Glutamatergic neuron (in vitro differentiated cells): ENCODE measurements at places on chromosomes 1 and 21.

GRCh38 chr1:78009276-78009675 lies 4.5 kb downstream of the DNAJB4 start:
- no peak for DNase-seq

- no peak for DNase-seq
Measured at GRCh38 chr21:42127164-42128150, 56.3 kb downstream of the UMODL1 start.

DNA sequence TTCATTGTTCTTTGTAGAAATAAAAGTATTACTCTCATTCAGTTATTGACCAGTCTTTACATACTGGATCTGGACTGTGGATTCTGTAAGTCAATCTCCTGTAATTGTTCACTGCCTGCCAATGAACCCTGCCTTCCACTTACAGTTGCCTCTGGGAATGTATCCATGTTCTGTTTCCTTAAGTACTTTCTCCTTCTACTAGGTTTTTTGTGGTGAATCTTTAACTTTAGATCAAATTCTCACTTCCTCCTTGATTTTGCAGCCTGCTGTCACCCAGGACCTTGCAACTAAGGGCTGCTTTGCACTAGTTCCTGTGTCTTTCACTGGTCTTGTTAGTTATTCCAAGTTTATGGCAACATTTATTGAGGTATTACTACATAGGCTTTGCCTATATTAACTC lies 28.2 kb upstream of the ANKRD13C start:
- no peak for DNase-seq

- DNase-seq = no peak
Measured at GRCh38 chr1:115596080-115596780, 45.5 kb upstream of the VANGL1 start.

GRCh38 chr1:179016706-179017382 lies 8.8 kb upstream of the FAM20B start:
- DNase-seq = no peak

DNA sequence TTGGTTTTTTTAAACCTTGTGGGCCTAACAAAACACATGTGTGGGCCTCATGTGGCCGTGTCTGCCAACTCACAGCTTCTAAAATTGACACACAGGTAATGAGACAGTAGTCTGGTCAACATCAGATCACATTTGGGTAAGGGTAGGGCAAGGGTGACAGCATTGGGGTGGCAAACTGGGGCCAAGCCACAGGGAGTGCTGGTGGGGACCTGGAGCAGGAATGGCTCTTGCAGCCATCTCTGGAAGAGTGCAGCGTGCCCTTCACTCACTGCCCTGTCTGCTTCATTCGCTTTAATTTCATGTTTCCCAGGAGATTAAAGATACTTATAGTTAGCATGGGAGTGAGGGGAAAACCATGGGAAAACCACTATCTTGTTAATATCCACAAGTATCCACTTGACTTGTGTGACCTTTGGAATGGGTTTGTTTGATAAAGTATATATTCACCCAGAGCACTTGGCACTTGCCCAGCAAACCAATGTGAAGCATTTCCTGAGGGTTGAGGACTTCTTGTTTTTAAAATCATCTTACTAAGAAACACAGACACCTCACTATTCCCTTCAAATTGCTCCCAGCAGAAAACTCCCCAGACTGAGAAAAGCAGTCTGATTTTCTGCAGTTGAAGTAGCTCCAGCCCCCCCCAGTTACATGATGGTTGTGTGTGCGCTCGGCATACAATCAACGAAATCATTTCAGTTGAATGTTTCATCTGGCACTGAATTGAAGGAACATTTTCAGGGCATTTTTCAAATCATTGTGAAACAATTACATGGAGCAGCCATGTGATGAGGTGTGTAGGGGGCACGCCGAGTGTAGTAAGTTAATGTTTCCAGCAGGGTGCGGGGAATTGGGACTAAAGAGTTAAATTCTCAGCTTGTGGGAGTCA lies 175.7 kb downstream of the VPS13D start:
- DNase-seq = no peak

GRCh38 chr1:108053270-108054013 lies 88.5 kb upstream of the VAV3 start:
- no peak for DNase-seq

DNA sequence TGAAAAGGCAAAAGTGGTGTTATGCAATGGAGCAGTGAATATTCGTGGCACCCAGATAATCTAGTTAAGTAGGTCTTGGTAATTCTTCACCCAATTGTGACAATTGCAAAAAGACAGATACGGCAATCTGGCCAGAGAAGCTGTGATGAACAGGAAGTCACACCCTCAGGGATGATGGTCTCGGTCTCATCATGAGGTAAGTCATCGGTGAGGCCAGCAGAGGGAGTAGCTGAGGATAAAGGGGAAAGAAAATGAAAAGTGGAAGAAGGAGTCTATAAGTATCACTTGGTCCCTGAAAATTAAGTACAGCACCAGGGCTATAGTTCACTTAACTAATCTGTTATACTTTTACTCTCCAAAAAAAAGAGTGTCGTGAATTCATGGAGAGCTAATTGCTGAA lies 258.8 kb upstream of the NCAM2 start:
- DNase-seq = peak; percentile 29

DNA sequence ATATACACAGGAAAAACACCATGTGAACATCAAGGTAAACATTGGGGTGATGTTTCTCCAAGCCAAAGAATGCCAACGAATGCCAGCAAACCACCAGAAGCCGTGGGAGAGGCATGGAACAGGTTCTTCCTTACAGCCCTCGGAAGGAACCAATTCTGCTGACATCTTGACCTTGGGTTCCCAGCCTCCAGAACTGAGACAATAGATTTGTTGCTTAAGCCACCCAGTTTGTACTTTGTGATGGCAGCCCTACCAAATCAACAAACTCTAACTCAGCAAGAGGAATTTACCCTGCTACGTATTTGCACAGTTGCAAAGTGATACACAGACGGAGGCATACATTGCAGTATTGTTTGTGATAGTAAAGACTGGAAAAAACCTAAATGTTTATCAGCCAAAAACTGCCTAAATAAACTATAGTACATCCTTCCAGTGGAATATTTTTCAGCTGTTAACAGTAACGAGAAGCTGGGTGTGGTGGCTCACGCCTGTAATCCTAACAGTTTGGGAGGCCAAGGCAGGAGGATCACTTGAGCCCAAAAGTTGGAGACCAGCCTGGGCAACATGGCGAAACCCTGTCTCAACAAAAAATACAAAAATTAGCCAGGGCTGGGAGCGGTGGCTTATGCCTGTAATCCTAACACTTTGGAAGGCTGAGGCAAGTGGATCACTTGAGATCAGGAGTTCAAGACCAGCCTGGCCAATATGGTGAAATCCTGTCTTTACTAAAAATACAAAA lies 12.5 kb upstream of the ZC3H12A start:
- no peak for DNase-seq

DNA sequence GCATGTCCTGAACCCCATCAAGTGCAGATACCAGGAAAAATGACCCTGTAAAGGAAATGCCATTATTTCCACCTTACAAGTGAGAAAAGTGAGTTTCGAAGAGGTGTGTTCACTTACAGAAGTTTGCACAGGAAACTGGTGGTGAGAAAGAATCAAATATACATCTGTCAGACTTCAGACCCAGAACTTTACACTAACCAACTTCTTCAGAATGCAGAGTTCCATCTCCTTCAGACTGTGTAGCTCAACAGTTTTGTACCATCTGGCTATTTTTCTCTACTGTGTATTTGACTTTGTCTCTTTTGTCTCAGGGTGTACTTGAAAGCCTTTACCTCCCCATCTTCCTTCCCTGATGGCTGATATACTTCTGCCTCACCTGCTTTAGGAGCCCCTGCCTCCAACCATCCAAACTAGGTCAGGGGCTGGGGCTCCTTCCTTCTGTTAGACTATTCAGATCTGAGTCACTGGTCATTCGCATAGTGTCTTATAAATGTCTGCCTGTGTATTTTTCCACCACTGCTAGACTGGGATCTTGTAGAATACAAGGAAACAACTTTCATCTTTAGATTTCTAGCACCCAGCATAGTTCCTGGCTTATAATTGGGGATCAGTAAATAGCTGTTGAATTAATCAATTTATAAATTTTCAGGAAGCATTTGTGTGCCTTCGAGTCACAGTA lies 247.9 kb downstream of the FGGY start:
- DNase-seq = no peak

- DNase-seq = no peak
Measured at GRCh38 chr1:192916021-192916420, 107.2 kb downstream of the RGS2 start.

GRCh38 chr1:196858811-196859210 lies 29.0 kb upstream of the CFHR4 start:
- DNase-seq = no peak

- DNase-seq = no peak
Measured at GRCh38 chr21:36694593-36695282, 4.2 kb upstream of the SIM2 start.

GRCh38 chr1:50620680-50621329 lies 197.6 kb upstream of the DMRTA2 start:
- no peak for DNase-seq

DNA sequence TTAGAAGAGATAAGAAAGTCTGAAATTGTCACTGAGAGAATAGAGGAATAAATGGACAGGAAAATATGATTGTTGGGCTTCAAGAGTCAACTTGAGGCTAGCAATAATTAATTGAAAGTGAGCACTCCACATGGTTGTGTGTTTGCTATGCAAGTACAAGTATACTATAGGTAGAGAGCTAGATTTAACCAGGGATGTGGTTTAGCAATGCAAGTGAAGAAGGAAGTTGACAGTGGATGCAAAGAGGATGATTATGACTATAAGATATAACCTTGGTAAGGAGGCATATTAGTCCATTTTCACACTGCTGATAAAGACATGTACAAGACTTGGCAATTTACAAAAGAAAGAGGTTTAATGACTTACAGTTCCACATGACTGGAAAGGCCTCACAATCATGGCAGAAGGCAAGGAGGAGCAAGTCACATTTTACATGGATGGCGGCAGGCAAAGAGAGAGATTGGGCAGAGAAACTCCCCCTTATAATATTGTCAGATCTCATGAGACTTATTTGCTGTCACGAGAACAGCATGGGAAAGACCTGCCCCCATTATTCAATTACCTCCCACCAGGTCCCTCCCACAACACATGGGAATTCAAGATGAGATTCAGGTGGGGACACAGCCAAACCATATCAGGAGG lies 47.3 kb downstream of the DTL start:
- no peak for DNase-seq

GRCh38 chr1:17668624-17669175 lies 86.4 kb upstream of the ACTL8 start:
- no peak for DNase-seq

- no peak for DNase-seq
Measured at GRCh38 chr1:2405588-2406295, 6.6 kb downstream of the PEX10 start.

DNA sequence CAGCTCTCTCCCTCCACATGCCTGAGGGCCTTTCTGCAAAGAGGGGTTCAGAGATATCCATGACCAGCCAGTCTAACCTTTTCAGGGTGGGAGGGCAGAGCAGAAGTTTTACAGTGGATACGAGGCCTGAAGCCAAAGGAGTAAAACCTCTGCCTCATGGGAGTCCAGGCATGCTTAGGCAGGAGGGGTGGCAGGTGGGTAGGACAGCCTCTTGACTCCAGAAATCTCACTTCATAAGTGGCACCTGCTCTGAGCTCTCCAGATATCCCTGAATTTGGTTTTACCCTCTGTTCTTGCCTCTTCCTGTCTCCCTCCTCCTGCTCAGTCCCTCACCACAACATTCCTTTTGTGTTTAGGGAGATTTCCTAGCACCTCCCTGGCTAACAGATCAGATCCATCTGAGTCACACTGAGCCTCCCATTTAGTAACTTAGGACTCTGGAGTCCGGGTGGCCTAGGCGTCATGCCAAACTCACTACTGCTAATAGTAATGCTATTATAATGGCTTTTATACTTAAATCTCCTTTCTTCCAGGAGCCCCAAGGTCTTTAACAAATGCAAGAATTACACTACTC lies 201.0 kb downstream of the HS2ST1 start:
- DNase-seq = no peak
